Airway epithelial cell (primary cell): ENCODE measurements at places on chromosomes 2 and 18. TPM values are rescaled to one million over a fixed set of nuclear protein-coding genes. Genes with fewer than 3 reads are reported as not detected.

Gene MROH2A
- total RNA-seq, result not detected in 2 replicates

Gene LBX2
- 0.56 TPM in 2 replicates for total RNA-seq

Gene RESP18
- total RNA-seq, result not detected in 2 replicates

Gene FAM237A
- total RNA-seq, result not detected in 2 replicates

Gene SIX3
- not detected in 2 replicates for total RNA-seq

Gene LIMS1
- total RNA-seq, result 58.9 and 60.7 TPM in 2 replicates

Gene MAP3K19
- not detected in 2 replicates for total RNA-seq

Gene DNAJC5G
- not detected in 2 replicates for total RNA-seq

Gene NR4A2
- total RNA-seq, result 0.84 and 2.1 TPM in 2 replicates

Gene SLC16A14
- 2.4 and 3.7 TPM in 2 replicates for total RNA-seq

Gene KIAA2012
- total RNA-seq, result not detected in 2 replicates

Gene CCDC148
- total RNA-seq, result 0.09 and 0.14 TPM in 2 replicates

Gene FAM117B
- 2.3 and 5.3 TPM in 2 replicates for total RNA-seq

Gene GALR1
- not detected in 2 replicates for total RNA-seq

Gene FZD7
- 6.8 and 7.0 TPM in 2 replicates for total RNA-seq

Gene RAB12
- 44.9 and 45.0 TPM in 2 replicates for total RNA-seq

Gene LINC00305
- not detected in 2 replicates for total RNA-seq

Gene TCF7L1
- 4.9 and 5.8 TPM in 2 replicates for total RNA-seq

Gene CCDC68
- 0.79 and 2.7 TPM in 2 replicates for total RNA-seq

Gene IL37
- not detected in 2 replicates for total RNA-seq

Gene LCT
- not detected in 2 replicates for total RNA-seq

Gene EMILIN1
- 5.8 and 6.1 TPM in 2 replicates for total RNA-seq

Gene KCNJ13
- total RNA-seq, result not detected in 2 replicates

Gene GLI2
- 0.56 and 0.85 TPM in 2 replicates for total RNA-seq

Gene ATOH8
- 0.05 and 0.07 TPM in 2 replicates for total RNA-seq

Gene FRZB
- 0.21 TPM in 1 of 2 replicates, not detected in the other for total RNA-seq

Gene DSG3
- total RNA-seq, result 165 and 218 TPM in 2 replicates

Gene WNT10A
- 13.2 and 16.2 TPM in 2 replicates for total RNA-seq

Gene ANXA4
- total RNA-seq, result 58.8 and 64.8 TPM in 2 replicates

Gene OSBPL1A
- 19.2 and 20.3 TPM in 2 replicates for total RNA-seq

Gene PKDCC
- 0.78 TPM in 1 of 2 replicates, not detected in the other for total RNA-seq

Gene REG3G
- total RNA-seq, result not detected in 2 replicates

Gene C2orf78
- total RNA-seq, result not detected in 2 replicates

Gene CDH19
- 0.14 TPM in 1 of 2 replicates, not detected in the other for total RNA-seq

Gene OLA1
- total RNA-seq, result 132 and 134 TPM in 2 replicates

Gene KIF3C
- 11.6 and 15.1 TPM in 2 replicates for total RNA-seq

Gene SERPINB11
- total RNA-seq, result 0.05 and 0.35 TPM in 2 replicates

Gene PRSS56
- not detected in 2 replicates for total RNA-seq

Gene LRRTM1
- total RNA-seq, result not detected in 2 replicates
